ENCODE measurements at places on chromosomes 7 and 10. TPM values are rescaled to one million over a fixed set of nuclear protein-coding genes. Genes with fewer than 3 reads are reported as not detected.

Gene SPDYE11
- total RNA-seq, result not detected

Gene CHRM2
- 7.9 TPM for total RNA-seq

Gene SEMA3C
- total RNA-seq, result 203 TPM

Gene PMS2
- total RNA-seq, result 28.1 TPM

Gene ARL4A
- 31.6 TPM for total RNA-seq

Gene LIPF
- not detected for total RNA-seq

Gene PDSS1
- 3.1 TPM for total RNA-seq

Gene CTNNA3
- under 0.01 TPM for total RNA-seq

Gene DGKB
- total RNA-seq, result 0.26 TPM

Gene SSBP1
- 131 TPM for total RNA-seq

Gene PDK4
- 3.1 TPM for total RNA-seq

All from fibroblast of lung (primary cell).